Fibroblast of lung (primary cell): ENCODE measurements at places on chromosomes 13 and 19.

- DNase-seq = no peak
These were observed 125.9 kb downstream of the MIPEP start for GRCh38 chr13:23763318-23763717.

- DNase-seq = no peak
These were observed 12.1 kb upstream of the PEX11G start for GRCh38 chr19:7500811-7501450.

DNA sequence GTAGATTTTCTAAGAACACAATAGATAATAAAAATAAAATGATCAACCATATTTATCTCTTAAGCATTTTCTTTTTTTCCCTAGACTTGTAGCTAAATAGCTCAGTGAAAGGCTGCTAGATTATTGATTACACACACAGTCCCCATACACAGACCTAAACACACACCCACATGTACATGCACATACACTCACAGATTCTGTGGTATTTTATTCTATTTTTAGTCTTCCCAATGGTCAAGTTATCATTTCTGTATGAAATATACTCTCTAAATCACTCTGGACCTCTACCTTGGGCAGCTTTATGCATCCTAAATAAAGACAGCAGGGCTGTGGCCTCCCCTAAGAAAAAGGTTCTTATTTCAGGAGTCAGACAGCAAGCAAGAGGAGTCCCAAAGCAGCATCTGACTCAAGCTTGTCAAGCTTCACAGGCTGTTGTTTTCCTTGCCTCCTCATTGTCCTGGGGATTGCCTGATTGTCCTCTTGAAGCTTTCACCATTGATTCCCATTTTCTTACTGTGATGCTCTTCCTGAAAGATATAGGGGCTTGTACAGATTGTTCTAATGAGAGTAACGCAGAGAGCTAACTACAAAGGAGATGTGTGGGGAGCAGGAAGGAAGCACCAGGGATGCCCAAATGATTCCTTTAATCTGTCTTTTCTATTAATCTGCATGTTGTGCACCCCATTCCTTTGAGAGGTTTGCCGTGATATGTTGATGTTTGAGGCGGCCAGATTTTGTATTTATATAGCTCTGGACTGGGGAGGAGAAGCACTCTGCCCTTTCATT is 986.5 kb downstream of the PCDH17 start:
- no peak for DNase-seq

DNA sequence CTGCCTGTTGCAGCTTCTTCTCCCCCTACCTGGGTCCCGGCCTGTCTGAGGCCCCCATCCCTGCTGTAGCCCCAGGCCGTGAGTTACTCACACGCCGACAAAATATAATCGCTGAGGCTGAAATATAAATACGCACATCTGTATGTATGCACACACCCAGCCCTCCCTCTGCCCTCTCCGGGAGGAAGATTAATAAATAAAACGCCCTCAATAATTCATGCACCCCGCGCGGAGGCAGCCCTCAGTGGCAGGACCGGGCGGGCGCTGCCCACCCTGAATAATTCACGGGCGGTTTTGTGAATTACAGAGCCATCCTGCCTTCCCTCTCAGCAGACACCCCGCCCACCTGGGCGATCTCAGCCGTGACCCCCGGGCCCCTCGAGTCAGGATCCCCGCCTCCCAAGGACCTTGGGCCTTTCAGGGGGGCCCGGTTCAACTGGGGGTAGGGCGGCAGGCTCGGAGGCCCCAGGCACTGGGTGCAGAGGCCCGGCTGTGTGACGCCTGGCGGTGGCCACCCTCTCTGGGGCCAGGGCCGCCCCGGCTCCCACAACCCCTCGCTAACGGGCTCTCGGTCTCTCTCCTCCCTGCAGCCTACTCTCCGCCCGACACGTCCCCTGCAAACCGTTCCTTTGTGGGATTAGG is 24.2 kb downstream of the SMIM24 start:
- no peak for DNase-seq

GRCh38 chr19:55467236-55468053 is 2.9 kb upstream of the C19orf85 start:
- peak; percentile 41 for DNase-seq

GRCh38 chr19:33444562-33445441 is 71.3 kb downstream of the CEBPG start:
- no peak for DNase-seq

DNA sequence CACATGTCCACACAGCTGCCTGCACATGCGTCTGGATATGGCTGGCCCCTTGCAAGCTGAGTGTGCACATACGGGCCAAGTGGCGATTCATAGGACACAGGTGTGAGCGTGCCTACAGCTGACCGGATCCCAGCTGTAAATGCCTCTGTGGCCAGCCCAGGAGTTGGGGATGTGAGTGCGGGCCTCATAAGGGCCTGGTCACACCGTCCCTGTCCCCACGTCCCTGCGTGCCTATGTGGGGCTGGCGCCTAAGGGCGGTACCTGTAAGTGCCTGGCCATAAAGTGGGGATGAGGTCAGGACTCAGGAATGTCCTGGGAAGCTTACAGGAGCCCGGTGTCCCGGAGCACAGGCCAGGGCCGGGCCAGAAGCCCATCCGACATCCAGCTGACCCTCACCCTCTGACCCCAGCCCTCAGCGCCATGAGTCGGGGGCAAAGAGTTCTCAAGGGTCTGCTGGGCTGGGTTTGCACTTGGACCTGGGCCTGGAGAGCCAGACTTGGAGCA is 1.3 kb upstream of the ARHGAP45 start:
- DNase-seq = no peak

DNA sequence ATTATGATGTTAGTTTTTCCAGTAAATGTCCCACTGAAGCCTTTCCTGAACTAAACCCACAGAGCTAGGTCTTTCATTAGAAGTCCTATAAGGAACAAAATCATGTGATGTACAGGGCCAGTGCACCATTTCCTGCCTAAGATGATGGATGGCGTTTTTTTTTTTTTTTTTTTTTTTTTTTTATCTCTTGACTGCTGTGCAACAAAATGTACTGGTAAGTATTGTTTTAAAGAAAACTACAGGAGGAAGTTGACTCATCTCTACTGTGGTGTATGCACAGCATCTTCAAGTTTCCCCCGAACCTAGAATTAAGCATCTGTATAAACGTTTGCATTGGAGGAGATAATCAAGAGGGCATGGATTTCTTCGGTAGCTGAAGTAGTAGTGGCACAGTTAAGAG is 197.5 kb downstream of the NBEA start:
- DNase-seq = peak; percentile 22

DNA sequence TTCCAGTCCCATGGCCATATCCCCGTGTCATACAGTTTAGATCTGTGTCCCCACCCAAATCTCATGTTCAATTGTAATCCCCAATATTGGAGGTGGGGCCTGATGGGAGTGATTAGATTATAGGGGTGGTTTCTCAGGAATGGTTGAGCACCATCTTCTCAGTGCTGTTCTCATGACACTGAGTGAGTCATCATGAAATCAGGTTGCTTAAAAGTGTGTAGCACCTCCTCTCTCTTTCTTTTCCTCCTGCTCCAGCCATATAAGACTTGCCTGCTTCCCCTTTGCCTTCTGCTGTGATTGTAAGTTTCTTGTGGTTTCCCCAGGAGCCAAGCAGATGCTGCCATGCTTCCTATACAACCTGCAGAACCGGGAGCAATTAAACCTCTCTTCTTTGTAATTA is 197.8 kb downstream of the NALCN start:
- no peak for DNase-seq

DNA sequence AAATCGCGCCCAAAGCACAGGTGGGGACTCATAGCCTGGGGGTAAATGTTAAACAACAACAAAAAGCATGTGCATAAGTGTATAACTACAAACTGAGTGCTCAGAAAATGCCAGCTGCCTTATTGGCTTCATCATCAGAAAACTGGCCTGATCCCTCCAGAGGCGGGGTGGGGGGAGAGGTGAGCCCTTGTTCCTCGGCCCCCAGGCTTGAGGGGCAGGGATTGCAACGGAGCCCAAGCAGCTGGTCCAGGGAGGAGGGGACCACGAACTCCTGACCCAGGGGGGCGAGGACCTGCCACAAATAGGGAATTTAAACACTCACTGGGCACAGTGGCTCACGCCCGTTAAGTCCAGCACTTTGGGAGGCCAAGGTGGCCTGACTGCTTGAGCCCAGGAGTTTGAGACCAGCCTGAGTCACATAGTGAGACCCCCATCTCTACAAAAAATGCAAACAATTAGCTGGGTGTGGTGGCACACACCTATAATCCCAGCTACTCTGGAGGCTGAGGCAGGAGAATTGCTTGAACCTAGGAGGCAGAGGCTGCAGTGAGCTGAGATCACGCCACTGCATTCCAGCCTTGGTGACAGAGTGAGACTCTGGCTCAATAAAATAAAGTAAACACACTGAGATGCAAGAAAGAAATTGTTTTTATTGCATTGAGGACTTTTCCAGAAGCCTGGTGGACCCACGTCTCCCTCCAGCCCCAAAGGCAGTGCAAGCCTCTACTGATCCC is 8.7 kb downstream of the SIRT6 start:
- no peak for DNase-seq

DNA sequence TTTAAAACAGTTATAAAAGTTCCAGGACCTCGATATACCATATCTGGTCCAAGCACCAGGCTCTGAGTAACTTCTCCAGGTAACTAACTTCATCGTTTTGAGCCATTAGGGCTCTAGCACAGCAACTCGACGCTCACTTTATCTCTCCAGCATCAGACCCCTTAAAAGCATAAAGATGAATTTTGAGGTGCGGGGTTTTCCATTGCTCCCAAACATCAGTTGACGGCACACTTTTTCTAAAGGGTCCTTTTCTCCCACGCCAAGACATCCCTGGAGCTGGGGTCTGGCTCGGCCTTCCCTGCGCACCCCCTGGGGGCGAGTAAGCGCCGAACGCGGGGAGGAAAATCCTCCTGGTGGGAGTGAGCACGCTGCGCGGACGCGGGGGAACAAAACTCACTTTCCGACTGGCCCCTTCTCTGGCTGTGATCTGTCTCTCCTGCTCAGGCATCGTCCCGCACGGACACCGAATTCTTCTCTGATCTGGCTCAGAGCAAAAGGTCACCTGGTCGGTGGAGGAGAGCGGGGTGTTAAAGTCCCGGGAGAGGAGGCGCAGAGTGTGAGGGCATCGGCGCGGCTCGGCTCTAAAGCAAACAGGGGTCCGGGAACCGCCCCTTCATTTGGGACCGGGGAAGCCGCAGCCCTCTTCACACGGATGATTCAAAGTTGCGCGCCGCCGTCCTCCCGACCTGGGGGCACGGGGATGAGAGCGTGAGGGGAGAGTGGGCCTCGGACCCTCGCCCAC is at the start of gene ATP7B:
Gene ATP7B, minus strand, starts transcription at position 561 of the 742 bp plus-strand sequence. Its CDS starts 113 bp downstream, at position 448.
- no peak for DNase-seq

- DNase-seq = no peak
These were observed 1348.6 kb upstream of the SLC10A2 start for GRCh38 chr13:104414771-104415170.

DNA sequence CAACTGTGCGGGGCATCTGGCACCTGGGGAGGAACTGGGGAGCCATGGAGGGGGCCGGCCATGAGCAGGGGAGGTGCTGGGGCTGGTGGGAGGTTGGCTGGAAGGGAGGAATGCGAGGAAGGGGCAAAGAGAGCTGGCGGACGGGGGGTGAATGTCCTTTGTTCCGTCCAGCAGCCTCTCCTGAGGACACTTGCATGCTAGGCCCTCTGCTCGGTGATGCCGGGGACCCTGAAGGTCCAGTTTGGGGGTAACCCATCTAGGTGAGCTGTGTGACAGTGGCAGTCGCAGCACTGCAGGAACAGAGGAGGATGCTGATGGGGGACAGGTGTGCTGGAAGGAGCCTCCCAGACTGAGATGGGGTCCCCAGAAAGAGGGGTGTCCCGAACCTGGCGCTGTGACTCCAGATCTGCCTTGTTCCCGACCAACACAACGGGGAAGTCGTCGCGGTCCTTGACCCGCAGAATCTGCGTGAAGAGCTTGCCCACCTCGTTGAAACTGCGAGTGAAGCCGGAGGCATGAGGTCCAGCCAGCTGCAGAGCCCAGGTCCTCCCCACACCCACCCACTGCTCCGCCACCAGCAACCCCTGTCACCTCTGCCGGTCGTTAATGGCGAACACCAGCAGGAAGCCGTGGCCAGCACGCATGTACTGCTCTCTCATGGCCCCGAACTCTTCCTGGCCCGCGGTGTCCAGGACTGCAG is 3.6 kb downstream of the RRAS start:
- no peak for DNase-seq

DNA sequence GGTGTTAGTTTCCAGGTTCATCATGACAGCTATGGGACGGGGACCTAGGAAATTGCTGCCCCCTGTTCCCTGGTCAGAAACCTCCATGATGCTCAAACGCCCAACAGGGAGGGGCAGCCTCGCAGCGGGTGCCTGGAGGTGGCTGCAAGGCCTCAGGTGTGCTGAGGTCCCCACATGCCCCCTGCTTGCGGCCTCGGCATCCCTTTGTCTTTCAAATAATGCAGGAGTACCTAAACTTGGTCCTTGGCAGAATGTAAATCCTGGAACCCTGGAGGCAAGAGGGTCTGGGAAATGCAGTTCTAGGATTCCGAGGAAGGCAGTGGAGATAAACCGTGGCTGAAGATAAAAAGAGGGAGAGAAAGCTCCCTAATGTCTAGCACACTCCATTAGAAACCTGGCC is 52.4 kb downstream of the SKA3 start:
- no peak for DNase-seq

GRCh38 chr19:31351855-31352195 is 2.6 kb upstream of the TSHZ3 start:
- DNase-seq = no peak

GRCh38 chr19:34774857-34775256 is 1.8 kb upstream of the ZNF599 start:
- DNase-seq = no peak

DNA sequence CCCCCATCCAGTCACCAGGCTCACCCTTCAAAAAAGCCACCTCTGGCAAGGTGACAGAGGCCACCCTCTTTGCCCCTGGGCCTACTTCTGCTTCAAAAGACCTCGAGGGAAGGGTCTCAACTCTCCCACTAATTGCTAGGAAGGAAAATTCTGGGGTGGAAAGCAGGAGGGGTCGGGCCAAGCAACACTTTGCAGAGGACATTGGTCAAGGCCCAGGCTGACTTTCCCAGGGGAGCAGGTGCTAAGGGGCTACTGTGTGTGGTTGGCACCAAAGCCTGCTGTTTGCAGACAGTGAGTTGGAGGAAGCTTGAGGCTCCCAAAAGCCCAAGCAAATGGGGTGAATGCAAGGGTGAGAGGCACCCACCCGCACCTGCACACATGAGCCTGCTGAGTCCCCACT is 28.6 kb upstream of the VSTM2B start:
- DNase-seq = no peak

DNA sequence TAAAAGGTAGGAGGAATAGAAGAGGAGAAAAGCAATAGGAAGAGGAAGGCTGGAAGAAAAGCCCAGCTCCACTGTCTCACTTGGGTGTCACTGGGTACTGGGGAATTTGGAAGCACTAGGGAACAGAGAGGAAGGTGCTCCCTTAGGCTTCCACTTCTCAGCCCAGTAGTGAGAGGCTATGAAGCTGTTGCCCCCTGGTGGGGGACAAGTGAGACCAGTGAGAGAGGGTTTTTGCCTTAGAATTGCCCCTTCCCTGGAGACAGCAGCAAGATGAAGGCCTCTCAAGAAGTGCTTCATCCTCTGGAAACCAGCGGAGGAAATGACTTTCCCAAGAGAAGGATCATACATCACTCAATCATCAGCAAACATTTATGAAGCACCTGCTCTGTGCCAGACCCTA is 4.7 kb upstream of the ZNF606 start:
- DNase-seq = no peak
